ENCODE measurements at places on chromosomes 12 and 14. TPM values are rescaled to one million over a fixed set of nuclear protein-coding genes. Genes with fewer than 3 reads are reported as not detected.
A peak's percentile ranks its signal among the peaks of the same experiment; 100 is the strongest.

DNA sequence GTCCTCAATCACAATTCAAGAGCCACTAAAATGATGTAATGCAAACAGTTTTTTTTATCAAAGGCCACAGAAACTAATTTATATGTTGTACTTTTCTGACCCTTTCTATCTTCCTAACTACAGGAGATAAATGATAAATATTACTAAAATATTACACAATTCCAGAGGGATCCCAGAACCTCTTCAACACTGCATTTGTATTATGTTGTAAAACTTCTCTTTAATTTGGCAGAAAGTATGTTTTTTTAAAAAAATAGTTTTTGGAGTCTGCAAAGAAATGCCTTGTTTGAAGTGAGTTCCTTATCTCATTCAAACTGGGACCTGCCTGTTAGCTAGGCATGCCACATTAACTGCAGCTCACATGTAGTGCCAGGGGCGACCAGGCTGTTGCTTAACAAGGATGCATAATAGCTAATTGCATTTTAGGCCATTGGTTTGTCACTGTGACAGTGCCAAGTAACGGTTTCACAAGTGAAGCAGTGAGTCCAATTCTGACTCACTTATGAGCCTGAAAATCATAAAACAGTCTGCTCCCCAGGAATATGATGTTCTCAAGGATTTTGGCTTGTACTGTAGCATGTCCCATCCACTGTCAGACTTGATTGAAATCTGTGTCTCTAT lies 266.9 kb downstream of the KTN1 start:
- no peak for DNase-seq

DNA sequence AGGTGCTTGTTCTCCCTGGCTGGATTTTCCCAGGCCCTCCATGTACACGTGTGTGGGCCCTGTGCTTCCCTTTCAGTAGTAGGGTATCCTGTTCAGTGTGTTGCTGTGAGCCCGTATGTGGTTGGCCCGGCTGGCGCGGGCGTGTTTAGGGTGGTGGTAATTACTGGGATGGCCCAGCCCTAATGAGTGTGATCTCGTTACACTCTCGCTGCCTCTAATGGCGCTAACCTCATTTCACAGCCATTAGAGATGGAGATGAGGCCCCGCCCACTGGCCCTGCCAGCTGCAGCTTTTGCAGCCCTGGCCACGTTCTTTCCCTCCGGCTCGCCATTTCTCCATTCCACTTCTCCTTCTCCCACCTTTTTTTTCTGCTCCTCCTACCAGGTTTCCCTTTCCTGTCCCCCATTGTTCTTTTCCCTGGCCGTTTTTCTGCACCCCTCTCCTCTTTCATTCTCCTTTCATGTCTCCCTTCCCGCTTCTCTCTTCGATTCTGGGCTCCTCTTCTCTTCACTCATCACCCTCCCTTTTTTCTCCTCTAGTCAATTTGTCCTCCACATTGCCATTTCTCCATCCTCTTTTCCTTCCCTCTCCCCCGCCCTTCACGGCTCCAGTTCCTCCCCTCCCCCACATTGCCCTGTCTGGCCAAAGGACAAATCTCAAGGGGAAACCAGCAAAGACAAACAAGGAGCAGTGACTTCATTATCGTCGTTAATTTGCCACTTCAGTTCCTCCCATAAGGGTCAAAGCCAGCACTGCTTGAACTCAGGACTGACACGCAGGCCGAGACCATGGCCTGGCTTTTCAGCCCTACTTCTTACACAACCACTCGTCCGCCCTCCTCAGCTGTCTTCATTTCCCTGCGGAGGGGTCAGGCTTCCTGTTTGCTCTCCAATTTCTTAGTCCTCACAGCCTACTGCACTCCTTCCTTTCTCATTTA lies 6.8 kb downstream of the ZFHX2 start:
- no peak for DNase-seq

DNA sequence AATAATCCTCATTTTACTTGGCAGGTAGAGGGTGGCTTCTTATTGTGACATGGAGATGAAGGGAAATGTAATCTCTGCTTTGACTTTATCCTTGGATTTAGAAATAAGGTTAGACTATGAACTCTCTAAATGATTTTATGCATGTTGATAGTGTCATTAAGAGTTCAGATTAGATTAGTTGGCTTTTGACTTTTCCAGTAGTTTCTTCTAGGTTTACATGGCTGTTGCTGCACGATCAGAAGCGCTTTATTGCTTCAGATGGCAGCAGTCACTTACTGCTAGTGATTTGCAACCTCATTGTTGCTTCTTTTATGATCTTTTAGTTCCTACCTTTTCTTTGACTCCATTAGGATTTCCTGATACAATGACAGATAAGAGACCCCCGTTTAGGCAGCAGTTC lies 32.3 kb downstream of the SLC15A5 start:
- DNase-seq = no peak

- DNase-seq = no peak
Observed at GRCh38 chr12:6394398-6394797, 10.4 kb downstream of the LTBR start.

DNA sequence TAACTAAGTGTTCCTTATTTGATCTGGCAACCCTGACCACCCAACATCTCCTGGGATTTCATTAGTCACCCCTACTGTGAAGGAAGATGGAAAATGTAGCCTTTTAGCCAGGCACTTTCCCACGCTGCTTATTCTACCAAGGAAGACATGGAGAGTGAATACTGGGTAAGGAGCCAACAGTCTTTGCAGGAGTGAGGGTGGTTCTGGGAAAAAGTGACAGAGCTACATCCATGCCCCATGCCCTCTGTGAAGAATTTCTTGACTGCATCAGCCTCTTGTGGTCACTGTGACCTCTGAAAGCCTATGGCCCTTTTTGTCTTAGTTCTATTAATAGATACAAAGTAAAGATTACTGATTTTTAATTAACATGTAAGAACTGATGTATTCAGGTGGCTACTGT lies 196.0 kb upstream of the EEA1 start:
- DNase-seq = no peak

- no peak for DNase-seq
Observed at GRCh38 chr12:122943196-122943595, 23.1 kb downstream of the ABCB9 start.

- DNase-seq = no peak
Observed at GRCh38 chr14:43313719-43314118, 1193.4 kb downstream of the FSCB start.

GRCh38 chr14:21802441-21802840 lies 128.8 kb upstream of the OR4E1 start:
- no peak for DNase-seq

DNA sequence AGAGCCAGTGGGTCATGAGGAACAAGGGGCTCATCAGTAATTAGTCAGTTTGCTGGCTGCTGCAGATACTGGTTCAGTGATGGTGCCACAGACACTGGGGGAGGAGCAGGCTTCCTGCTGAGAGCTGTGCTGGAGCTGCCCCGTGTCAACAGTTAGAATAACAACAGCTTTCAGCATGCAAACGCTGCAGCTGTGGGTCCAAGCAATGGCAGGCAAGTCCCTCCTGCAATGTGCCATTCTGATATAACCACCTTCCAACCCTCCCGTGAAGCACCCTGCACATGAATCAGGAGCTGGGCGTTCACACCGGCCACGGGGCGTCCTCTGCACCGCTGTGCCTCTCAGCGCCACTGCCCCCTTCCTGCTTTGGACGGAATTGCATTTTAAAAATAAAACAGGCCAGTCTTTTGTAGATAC lies 258.4 kb upstream of the SFSWAP start:
- no peak for DNase-seq

DNA sequence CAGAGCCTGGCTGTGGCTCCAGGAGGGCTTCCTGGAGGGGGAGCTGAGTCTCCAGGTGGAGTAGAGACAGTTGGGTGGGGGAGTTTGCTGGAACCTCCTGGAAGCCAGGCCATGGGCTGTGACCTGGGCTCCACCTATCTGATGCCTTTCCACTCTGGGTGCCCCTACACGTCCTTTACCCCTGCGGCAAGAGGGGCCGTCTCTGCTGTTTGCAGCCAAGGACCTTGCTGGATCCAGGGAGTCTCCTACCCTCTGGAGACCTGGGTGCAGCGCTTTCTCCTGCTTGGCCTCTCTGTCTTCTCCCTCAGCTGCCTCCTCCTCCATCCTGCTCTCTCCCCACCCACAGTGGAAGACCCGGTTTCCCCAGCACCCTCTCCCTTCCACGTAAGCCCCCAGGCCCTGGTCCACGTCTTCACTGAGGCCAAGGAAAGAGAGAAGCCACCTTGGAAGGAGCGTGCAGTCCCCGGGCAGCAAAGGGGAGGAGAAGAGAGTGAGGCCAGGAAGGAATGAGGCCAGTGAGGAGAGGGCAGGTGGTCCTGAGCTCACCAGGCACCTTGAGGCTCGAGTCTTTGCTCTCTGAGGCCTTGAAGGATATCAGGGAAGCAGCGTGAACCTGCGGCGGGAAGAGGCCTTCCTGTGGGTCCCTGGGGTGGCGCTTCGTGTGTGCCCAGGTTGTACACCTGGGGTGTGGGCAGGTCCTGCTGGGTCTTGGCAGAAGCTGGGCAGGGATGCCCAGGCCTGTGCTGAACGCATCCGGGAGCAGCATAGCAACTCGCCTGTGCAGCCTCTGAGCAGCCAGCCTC lies 294.3 kb upstream of the RTL1 start:
- no peak for DNase-seq

GRCh38 chr12:110684312-110684836 lies 4.5 kb downstream of the HVCN1 start:
- no peak for DNase-seq

DNA sequence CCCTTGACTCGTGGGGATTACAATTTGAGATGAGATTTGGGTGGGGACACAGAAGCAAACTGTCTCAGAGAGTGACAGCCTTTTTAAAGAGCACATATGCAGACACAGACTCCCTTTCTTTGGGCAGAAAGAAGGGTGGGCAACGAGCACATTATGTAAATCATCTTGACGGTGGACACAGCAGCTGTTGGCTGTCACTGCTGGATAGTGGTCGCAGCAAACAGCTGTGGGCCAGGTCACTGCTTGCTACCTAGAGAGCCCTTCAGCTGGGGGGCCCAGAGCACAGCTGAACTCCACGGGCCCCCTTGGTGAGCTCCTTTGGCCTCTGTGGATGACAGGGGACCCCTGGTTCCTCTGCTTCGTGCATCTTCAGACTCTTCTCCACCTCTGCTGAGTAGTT lies 23.1 kb downstream of the PPP2R5C start:
- DNase-seq = no peak

DNA sequence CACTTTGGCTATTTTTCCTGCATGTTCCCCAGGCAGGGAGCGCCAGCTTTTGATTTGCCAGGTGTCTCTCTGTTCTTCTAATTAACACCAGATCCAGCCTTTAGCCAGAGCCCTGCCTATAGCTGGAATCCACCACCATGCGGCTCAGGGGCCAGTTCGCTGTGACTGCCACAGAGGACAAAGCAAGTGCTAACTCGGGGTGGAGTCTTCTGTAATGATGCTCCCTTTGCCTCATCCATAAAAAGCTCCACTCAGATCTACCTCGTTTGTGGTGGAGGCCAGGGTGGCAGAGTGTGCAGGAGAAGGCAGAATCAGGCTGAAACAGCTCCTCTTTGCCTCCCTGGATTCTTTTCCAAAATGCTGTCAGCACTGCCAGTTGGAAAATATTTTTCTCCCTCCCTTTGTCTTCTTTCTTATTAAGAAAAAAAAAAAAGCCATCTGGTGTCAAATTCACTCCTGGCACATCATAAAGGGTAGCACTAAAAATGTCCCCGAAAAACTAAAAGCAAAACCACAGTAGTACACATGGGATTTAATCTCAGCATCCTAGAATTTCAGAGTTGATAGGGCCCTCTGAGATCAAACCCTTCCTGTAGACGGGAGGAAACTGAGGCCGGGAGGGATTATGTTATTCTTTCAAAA lies 18.0 kb upstream of the CTDSP2 start:
- peak; percentile 69 for DNase-seq

DNA sequence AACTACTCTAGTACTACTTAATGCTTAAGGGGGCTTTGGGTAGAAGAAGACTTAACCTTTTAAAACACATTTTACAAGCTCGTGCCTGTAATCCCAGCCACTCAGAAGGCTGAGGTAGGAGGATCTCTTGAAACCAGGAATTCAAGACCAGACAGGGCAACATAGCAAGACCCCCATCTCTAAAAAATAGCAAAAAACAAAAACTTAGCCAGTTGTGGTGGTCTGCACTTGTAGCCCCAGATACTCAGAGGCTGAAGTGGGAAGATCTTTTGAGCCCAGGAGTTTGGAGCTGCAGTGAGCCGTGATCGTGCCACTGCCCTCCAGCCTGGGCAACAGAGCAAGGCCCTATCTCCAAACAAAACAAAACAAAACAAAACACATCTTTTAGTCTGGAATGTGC lies 39.7 kb upstream of the PARP11 start:
- no peak for DNase-seq

- DNase-seq = no peak
Observed at GRCh38 chr12:124920353-124920935, 6.0 kb upstream of the UBC start.

GRCh38 chr14:59389936-59390335 lies 75.2 kb downstream of the GPR135 start:
- no peak for DNase-seq

DNA sequence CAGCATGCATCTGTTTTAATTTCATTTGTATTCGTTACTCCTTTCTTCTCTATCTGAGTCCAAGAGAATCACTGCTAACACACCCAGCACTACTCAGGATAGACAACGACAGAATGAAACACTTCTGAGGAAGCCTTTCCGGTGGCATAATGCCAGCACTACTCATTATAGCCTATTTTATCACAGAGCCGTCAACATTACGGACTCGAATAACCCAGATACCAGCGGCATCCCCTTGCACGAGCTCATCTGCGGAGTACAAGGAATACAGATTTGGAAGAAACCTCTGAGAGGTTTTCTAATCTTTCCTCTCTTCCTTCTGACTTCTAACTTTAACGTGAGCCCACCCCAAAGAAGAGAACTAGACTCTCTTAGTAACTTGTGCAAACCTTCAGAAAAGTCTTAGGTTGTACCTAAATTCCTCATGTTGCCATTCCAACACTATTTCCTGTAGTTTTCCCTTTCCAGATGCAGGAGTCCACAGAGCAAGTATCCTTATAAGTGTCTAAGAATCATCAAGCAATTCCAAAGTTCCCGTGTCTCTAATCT lies 248.1 kb downstream of the APAF1 start:
- no peak for DNase-seq

DNA sequence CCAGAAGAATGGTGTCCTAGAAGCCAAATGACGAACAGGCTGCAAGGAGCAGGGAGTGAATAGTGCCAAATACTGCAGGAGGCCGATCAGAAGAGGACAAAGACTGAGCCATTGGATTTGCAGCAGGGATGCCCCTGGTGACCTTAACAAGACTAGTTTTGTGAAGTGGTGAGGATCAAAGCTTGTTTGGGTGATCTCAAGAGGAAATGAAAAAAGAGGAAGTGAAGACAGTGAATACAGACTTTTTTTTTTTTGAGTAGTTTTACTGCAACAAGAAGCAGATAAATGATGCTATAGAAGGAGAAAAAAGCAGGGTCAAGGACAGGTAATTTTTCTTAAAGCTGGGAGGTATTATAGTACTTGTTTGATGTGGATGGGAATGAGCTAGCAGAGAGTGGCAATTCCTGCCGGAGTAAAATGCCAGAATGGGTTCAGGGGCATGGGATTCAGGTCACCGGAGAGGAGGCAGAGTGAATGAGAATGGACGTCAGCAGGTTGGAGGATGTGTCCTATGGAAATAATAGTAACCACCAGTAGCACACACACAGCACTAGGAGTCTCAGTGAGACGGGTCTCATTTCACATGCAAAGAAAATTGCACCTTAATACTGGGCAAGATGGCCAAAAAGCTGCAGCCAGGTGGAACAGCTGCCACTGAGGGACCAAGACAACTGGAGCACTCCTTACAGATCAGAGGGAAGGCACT lies 345.8 kb upstream of the CCDC196 start:
- no peak for DNase-seq

The SLC39A5 gene
- polyA plus RNA-seq = 3.4 TPM

The WNT5B gene
- 5.8 TPM for polyA plus RNA-seq

The MUCL1 gene
- not detected for polyA plus RNA-seq

The SLC38A2 gene
- 169 TPM for polyA plus RNA-seq

The PROX2 gene
- 3.2 TPM for polyA plus RNA-seq

The OR4E2 gene
- not detected for polyA plus RNA-seq

The SERPINA12 gene
- polyA plus RNA-seq = not detected

The DCN gene
- polyA plus RNA-seq = 2,108 TPM

Measured in right lung (tissue), 10 donors.